ENCODE measurements at places on chromosomes 4 and X.

DNA sequence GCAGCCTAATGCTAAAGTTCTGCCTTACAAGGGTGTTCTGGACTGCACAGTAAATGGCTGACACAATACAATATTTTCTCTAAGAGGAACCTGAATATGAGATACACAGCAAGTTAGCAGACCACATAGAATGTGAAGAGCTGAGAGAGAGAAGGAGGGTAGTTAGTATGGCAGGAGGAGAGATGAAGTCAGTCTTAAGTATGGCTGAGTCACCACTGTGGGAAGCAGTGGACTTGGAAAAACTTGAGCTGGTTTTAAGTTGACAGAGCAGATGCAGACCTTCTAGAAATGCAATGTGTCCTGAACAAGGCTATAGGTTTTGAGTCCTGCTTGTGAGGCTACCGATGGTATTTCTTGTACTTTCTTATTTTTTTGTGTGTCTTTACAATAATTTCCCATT is 172.5 kb downstream of the SH2D1A start:
- DNase-seq = no peak

DNA sequence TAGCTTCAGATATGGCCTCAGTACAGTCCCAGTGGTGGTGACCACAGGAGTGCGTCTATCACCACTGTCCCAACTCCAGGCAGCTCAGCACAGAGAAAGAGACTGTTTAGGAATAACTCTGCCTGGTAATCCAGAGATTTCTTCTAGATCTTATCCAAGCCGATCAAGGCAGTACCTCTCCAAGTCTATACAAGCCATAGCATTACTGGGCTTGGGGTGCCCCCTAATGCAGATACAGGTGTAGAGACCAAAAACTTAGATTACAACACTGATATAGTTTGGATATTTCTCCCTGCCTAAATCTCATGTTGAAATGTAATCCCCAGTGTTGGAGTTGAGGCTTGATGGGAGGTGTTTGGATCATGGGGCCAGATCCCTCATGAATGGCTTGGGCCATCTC is 100.9 kb downstream of the PTCHD1 start:
- no peak for DNase-seq

- no peak for DNase-seq
Observed at GRCh38 chrX:153740631-153741222, 16.1 kb downstream of the ABCD1 start.

DNA sequence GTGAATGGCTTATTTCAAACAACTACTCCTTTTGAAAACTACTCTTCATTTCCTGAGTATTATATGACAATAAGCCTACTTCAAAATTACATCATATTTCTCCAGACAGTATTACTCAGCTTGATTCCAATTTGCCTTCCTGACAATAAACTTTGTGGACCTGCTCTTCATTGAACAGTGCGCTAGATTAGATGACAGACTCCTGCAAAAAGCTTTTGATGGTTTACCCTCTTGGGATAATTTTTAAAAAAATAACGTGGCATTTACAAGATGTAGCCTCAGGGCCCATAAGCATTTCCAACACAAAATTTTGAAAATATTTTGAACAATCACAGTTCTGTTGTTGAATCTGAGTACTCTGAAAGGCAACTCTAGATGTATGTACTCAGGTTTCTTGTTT is 25.9 kb downstream of the MGAT4D start:
- DNase-seq = no peak

DNA sequence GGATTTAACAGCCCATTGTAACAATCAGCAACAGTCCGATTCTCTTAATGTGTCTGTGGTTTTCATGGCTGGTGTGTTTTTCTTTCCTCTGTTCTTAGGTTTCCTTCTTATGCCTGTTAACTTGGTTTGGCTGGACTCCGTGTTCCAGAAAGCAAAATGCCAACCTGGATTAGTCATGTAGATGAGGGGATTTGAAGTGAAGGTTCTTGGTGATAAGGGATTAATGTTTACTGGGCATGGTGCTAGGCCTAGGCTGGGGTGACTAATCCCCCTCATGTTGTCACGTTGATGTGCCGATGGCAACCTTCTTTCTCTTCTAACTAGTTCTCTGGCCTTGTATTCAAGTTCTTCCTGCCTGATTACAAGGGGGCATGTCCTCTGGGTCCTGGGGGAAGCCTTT is 85.9 kb downstream of the REPS2 start:
- DNase-seq = no peak

DNA sequence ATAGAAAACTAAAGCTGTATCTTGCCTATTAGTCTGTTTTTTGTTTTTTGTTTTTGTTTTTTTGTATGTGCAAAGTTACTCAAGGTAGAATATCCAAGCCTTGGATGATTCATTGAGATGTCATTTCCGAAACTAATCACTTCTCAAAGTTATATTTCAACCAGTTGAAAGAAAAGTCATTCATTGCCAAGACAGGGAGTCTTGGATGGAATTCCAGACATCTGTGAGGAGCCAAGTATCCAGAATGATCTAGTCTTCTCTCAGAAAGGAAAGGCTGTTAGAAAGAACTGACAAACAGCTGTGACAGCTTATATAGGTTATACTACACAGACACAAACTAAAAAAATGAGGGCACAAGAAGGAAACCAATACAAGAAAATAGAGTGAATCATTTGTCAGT is 141.1 kb upstream of the NDST3 start:
- DNase-seq = no peak

DNA sequence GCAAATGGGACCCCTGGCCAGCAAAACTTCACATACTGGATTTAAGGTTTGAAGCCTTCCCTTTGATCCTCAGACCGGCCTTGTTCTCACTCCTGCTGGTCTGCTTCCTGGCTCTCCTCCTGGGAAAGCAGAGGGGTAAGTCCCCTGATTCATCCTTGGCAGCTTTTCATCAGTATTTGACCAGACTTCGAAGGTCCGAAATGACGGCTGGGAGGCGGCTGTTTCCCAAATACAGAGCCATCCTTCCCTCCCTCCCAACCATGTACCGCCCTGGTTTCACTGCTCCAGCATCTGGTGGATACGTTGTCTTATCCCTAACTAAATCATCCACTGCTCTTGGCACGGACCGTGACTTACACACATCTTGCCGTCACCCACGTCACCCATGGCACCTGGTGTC is 265.5 kb downstream of the BCOR start:
- no peak for DNase-seq

- no peak for DNase-seq
Observed at GRCh38 chr4:28555866-28556265, 1695.2 kb downstream of the STIM2 start.

GRCh38 chrX:34563804-34564203 is 93.3 kb downstream of the TMEM47 start:
- DNase-seq = no peak

DNA sequence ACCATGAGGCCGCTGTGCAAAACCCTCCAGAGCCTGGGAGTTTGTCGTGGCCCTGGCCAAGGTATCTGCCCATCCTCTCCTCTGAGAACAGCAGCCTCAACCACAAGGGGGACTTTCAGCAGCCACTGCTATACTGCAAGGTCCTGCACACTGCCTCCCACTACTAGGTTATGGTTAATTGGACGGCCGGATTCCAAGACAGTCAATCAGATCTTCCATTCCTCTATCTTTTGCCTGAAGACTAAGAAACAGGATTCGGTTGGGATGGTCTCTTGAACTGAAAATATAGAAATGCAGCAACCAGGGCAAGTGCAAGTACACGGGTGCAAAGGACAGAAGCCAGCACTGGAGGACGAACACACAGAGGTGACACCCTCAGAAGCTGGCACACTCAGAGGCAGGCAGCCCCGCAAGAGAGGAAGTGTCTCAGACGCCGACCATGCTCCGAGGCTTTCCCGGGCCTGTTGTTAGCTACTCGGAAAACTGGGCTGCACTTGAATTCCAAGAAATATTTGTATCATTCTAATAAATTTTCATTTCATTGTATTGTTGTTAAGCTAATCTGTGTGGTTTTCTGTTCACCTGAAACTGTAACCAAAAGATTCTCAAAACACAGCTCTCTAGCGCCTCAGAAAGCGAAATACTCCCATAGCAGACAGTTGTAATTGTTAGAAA is 63.3 kb downstream of the AFAP1 start:
- DNase-seq = peak; percentile 60

DNA sequence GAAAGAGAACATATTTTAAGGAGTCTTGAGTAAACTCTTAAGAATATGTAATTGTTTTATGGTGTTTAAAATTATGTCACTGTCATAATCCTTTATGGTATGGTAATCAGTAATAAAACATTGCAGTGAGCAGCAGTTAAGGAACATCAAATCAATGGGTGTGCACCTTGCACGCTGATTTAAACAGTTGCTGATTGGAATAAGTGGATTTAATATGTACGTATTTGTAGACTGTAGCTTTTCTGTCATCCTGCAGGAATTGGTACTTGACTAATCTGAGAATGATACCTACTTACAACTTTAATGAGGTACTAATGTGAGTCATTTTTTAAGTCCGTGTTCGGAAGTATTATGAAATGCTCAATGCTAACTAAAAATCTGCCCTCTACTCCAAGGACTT is 212.2 kb downstream of the DCTD start:
- DNase-seq = no peak

DNA sequence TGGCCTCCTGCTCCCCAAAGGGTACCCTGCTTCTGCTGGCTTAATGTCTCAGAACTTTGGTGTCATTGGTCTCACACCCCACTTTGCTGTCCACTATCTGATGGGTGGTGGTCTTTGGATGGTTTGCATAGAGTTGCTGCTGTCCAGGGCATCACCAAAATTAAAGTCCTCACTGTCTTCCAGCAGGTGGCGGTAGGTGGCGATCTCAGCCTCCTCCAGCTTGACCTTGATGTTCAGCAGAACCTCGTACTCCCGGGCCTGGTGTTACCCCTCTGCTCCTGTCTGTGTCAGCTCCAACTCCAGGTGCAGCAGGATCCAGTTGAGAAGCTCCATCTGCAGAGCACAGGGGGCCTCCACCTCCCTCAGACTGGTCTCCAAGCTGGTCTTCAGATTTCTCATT is 1169.5 kb upstream of the PABPC4L start:
- DNase-seq = no peak

- DNase-seq = no peak
Observed at GRCh38 chr4:76997532-76997931, 48.0 kb downstream of the SEPTIN11 start.

- no peak for DNase-seq
Observed at GRCh38 chr4:100289530-100289888, 99.2 kb upstream of the DDIT4L start.

DNA sequence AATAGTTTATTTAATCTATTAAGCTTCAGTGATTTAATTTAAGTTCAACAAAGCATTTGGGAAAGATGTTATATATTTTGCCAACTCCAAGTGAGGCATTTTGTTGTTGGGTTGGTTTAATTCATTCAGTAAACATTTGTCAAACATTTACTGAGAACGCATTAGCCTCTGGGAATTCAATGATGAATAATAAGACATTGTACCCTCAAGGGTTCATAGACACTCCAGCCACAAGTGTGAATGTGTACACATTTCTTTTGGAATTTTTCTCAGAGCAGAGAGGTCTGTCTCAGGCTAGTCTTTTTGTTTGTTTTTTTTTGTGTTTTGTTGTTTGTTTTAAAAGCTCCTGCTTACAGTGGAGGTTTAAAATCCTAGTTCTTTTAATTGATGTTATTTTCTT is 203.9 kb downstream of the SOWAHB start:
- DNase-seq = no peak

GRCh38 chrX:68462653-68463052 is 29.4 kb upstream of the OPHN1 start:
- DNase-seq = no peak

DNA sequence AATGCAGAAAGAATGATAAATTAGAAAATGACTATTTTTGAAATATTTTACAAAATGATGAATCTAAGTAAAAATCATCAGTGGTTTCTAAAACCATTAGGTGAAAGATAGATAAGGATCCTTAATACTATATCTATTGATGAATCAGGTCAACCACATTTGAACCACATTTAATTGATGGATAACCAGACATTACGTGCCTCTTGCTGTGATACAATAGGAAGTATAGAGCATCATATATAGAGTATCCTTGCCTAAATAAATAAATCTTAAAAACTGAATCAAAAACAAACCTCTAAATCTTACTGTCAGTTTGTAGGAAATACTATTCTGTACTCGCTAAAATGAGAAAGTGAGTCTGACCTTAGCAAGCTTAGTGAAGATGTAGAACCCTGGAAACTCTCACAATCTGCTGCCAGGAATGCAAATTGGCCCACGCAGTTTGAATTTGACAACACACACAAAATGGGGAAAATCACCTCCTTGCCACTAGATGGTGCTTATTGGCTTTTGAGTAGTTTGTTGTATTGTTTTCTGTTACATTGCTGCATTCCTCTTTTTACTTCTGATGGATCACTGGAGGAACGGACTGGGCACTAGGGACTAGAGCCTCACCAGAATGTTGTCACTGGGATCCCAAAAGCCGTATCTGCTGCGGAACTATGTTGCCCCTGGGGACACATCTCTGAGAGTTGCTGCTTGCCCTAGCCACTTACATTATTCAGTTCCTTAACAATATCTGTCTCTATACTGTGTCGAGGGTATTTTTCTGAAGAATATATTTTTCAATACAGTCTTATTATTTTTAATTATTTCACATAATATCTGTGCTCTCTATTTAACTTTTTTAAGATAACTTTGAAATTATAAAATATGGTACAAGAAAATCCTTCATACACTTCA is 25.4 kb upstream of the SLAIN2 start:
- no peak for DNase-seq

DNA sequence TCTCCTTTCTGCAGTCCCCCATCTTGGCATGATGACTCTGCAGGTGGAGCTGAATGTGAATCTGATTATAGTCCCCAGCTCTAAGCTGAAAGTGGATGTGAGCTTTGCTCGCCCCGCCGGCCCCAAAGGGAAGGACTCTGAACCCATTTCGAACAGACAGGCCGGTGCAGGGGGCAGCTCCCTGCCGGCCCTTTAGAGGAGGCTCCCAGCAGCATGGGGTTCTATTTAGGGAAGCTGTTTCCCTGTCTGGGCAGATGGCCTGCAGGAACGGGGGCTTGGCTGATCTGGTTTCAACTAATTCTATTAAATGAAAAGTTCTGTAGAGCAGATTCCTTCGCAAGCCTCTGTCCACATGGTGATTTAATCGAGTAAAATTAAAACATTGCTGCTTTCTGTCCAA is 104.8 kb upstream of the MSX1 start:
- no peak for DNase-seq

GRCh38 chrX:47214435-47215077 is 3.9 kb upstream of the CDK16 start:
- DNase-seq = no peak

All from stimulated activated CD4-positive, alpha-beta T cell treated with anti-CD3 and anti-CD28 coated beads, Interleukin-15, amount 100 ng/mL, for 1 hour (primary cell).